ENCODE measurements at places on chromosomes 1 and 21.

GRCh38 chr1:59917785-59918180, 8.8 kb downstream of the CYP2J2 start:
- no peak for DNase-seq

DNA sequence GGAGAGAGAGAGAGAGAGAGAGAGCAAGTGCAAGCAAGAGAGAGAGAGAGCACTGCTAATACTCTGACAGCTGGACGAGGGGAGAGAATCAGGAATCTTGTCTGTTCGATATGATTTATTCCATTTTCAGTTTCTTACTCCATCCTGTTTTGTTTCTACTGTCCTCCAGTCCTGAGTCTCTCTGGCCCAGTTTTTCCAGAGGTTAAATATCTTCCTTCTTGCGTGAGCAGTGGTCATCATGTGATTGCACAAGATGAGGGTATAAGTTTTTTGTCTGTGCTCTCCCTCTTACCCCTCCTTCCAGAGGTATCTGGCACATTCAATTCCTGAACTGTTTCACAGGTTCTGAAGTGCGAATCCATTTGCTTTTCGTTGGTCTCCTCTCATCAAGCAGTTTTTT, 16.8 kb downstream of the UBE2U start:
- no peak for DNase-seq

- DNase-seq = no peak
Observed at GRCh38 chr1:233905416-233906051, 1.1 kb downstream of the SLC35F3 start.

DNA sequence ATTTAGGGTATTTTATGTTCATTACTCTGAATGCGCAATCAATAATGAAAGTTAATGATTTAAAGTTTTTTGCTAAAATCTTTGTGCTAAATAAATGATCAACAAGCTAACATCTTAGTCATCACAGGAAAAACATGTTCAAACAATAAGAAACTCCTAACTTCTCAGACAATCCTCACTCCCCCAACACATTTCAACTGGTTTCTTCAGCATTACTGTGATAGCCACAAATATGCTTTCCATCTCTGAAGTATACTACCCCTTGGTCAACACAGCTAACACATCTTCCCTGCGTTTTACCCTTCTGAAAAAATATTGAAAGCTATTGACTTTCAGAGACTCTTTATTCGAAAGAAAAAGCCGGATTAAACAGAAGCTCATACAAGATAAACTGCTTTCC, 85.8 kb downstream of the ZNF644 start:
- DNase-seq = no peak

- no peak for DNase-seq
Observed at GRCh38 chr1:240000634-240001033, 91.0 kb upstream of the FMN2 start.

Measured in NCI-H510A (cell line).